ENCODE measurements at places on chromosomes 12 and 14.

DNA sequence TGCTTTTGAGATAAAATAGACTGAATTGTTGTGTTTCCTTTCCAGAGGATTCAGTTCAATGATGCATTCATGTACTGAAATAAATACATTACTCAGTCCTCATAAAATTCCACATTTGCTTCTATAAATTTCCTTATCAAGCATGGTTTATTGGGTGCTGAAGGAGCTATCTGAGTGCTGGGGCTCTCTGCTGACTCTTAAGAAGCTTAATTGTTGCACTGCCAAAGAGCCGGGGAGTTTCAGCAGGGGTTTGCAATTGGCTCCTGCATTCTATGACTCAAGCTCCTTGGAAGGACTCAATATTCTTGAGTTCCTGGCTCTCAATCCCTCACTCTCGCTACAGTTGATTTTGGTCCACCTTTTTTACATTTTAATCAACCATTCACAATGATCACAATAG, 69.8 kb upstream of the PYGL start:
- H3K27ac ChIP-seq, result no peak overlapping the region
- no peak for DNase-seq
- no peaks in the 10 kb centered on the region for H3K27me3 ChIP-seq
- H3K4me3 ChIP-seq, result no peak overlapping the region
- H3K36me3 ChIP-seq, result no peaks in the 10 kb centered on the region
- H3K4me1 ChIP-seq, result no peaks in the 10 kb centered on the region

GRCh38 chr14:105517096-105517495, 9.3 kb upstream of the TMEM121 start:
- no peaks in the 10 kb centered on the region for H3K36me3 ChIP-seq
- H3K27ac ChIP-seq, result no peak overlapping the region
- DNase-seq, result no peak
- H3K4me1 ChIP-seq, result no peaks in the 10 kb centered on the region
- no peak overlapping the region for H3K4me3 ChIP-seq
- no peaks in the 10 kb centered on the region for H3K27me3 ChIP-seq

DNA sequence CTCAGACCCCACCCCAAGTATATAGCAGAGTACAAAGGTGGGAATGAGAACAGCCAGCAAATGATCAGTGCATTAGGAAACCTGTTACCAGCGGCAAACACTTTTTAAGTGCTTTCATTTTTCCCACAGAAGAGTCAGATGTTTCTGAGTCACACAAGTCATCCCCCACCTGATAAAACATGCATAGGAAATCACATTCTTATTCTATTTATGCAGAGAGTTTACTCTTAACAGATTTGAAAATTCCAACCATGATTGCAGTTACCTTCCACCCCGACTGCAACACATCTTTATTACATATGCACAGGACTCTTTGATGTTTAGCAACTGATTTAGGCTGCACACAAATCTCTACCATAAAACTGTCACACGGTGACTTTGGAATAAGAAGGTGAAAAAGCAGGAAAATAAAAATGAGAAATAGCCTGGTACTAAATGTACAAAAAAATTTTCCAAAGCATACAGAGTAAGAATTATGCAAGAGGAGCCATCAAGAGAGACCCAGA, 236.4 kb downstream of the PAWR start:
- H3K4me1 ChIP-seq, result peaks cover 7% of the 10 kb centered on the region
- no peak for DNase-seq
- H3K27me3 ChIP-seq, result no peaks in the 10 kb centered on the region
- no peak overlapping the region for H3K4me3 ChIP-seq

- no peak overlapping the region for H3K4me3 ChIP-seq
- H3K36me3 ChIP-seq, result no peaks in the 10 kb centered on the region
- no peaks in the 10 kb centered on the region for H3K4me1 ChIP-seq
- no peaks in the 10 kb centered on the region for H3K27me3 ChIP-seq
- no peak for DNase-seq
Measured at GRCh38 chr14:54815515-54815914, 87.1 kb downstream of the GCH1 start.

- no peaks in the 10 kb centered on the region for H3K27me3 ChIP-seq
- H3K36me3 ChIP-seq, result no peaks in the 10 kb centered on the region
- no peaks in the 10 kb centered on the region for H3K4me1 ChIP-seq
- no peak overlapping the region for H3K4me3 ChIP-seq
- H3K27ac ChIP-seq, result no peak overlapping the region
Measured at GRCh38 chr12:96486751-96487613, 2.4 kb upstream of the CFAP54 start.

DNA sequence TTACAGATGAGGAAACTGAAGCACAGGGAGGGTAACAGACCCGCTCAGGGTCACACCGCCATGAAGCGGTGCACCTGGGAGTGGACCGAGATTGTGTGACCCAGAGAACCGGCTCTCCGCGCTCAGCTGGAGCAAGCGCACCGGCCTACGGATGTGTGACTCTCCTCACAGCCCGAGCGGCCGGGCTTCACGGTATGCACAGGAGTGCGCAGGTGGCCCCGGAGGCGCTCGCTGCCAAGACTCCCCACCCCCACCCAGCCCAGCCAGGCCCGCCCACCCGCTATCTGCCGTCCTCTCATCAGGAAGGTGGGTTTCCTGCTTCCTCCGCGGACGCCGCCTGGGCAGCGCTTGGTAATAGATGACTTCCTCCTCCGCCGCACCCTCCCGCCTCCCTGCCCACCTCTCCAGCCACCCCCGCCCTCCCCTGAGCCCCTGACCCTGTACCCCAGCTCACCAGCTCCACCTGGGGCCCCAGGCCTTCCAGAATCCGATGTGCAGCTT, 110.7 kb downstream of the NCOR2 start:
- peaks cover 25% of the 10 kb centered on the region for H3K36me3 ChIP-seq
- no peak for DNase-seq
- H3K4me1 ChIP-seq, result no peaks in the 10 kb centered on the region

DNA sequence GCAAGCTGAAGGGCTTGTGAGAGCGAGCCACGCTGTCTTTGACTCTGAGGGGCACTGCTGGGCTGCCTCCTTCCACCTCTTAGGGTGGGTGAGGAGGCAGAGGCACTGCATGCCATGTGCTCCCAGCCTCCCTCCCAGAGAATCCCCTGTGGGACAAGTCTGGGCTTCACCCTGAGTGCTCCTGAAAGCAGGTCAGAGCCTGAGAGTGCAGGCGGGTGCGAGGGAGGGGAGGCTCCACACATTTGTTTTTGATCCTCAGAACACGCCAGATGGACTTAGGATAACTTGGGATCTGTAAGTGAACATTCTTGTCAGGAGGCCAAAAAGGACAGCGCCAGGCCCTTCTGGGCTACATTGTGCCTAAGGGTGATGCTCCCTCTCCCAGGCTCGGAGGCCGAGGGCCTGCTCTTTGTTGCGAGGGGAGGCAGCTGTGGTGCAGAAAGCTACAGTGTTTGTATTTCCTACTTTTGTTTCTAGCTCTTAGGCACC, 155.4 kb downstream of the TMX1 start:
- H3K4me1 ChIP-seq, result no peaks in the 10 kb centered on the region
- no peak overlapping the region for H3K4me3 ChIP-seq
- no peak overlapping the region for H3K27ac ChIP-seq
- peak; percentile 54 for DNase-seq

GRCh38 chr12:91890742-91891141, 254.9 kb downstream of the BTG1 start:
- no peaks in the 10 kb centered on the region for H3K4me1 ChIP-seq
- H3K36me3 ChIP-seq, result no peaks in the 10 kb centered on the region

DNA sequence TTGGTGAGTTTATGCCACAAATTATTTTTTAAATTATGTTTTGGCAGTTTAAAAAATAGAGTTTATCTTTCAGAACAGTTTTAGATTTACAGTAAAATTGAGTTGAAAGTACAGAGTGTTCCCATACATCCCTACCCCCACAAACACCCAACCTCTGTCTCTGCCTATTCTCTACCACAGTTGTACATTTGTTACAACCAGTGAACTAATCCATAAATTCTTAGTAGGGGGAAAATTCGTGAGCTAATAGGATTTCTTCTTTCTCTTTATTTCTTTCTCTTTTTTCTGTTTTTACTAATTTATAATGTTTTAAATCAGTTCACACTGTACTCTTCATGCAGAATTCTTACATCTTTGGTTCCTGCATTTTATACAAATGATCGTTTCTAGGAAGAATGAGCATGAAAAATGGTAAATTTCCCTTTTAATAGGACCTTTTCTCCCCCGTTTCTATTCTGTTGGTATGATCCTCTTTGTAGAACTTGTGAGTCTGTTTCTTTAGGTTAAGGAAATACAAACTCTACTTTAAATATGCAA, 56.7 kb downstream of the MIPOL1 start:
- no peaks in the 10 kb centered on the region for H3K27me3 ChIP-seq
- H3K4me3 ChIP-seq, result no peak overlapping the region
- H3K27ac ChIP-seq, result no peak overlapping the region
- DNase-seq, result no peak
- H3K4me1 ChIP-seq, result no peaks in the 10 kb centered on the region
- no peaks in the 10 kb centered on the region for H3K36me3 ChIP-seq

Data from H1 (cell line).